ENCODE measurements at places on chromosomes 11 and 22.

- DNase-seq, result no peak
Measured at GRCh38 chr11:120392793-120393192, 56.6 kb downstream of the ARHGEF12 start.

DNA sequence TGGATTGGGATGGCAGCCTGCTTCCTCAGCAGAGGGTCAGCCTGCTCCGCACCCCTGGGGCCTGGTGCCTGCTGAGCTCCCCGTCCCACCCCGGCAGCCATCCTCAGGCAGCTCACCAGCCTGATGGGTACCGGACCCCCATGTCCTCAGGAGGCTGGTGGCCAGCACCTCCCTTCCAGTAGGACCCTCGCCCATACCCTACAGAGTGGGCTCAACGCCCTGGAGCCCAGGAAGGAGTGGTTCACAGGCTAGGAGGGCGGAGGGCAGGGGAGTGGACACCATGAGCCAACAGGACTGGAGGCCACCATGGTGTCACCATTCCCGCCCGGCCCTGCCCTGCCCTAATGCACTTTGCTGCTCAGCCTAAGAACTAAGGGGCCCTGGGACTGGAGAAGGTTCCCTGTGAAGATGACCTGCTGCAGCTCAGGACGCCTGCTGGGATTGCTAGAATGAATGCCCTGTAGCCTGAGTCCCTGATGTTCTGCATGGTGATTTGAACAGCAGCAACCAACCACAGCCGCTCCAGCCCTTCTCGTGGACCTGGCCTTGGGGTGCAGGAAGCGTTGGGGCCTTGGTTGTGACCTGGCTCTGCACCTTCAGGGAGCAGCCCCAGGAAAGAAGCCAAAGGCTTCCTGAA is 1080.8 kb downstream of the BRD1 start:
- no peak for DNase-seq

- DNase-seq, result no peak
Measured at GRCh38 chr11:1219834-1220815, 2.7 kb upstream of the MUC5B start.

DNA sequence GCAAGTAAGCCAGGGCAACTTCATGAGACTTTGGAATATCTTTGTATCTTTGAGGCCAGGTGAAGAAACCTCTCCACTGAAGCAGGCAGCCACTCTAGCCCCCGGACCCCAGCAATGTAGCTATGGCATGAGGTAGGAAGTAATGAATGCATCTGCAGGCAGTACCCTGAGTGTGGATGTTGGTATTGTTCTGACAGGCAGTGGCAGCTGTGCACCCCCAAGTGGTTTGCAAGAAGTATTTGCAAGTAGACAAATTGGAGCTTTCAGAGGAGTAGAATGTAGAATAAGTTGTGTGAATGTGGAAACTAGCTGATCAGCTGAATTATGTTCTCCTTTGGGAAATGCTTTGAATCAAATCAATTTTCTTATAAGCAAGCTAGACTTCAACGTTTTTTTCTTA is 194.4 kb upstream of the PGR start:
- no peak for DNase-seq

- DNase-seq, result no peak
Measured at GRCh38 chr11:26188554-26188953, 143.4 kb upstream of the ANO3 start.

All from CD4-positive, alpha-beta T cell treated with Interleukin-15 for 4 hours (primary cell).